ENCODE measurements at places on chromosomes 5 and 9.

GRCh38 chr9:108603141-108603540, 252.6 kb downstream of the ACTL7B start:
- DNase-seq: no peak

DNA sequence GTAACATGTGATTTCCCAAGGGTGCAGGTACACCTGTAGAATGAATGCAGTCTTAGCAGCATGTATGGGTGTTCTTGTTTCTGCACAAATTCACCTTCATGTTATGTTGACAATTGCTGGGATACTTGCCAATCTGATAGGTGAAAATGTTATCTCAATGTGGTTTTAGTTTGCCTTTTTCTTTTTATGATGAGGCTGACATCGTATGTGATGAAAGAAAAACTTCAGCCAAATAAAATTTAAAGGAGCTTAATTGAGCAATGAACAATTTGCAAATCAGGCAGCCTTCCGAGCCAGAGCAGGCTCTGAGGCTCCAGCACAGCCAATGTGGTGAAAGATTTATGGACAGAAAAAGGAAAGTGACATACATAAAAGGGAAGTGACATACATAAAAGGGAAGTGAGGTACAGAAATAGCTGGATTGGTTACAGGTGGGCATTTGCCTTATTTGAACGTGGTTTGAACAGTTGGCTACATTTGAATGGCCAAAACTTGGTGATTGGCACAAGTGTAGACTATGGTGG, 10.5 kb downstream of the TAL2 start:
- no peak for DNase-seq

GRCh38 chr5:86404256-86404655, 213.5 kb upstream of the COX7C start:
- no peak for DNase-seq

DNA sequence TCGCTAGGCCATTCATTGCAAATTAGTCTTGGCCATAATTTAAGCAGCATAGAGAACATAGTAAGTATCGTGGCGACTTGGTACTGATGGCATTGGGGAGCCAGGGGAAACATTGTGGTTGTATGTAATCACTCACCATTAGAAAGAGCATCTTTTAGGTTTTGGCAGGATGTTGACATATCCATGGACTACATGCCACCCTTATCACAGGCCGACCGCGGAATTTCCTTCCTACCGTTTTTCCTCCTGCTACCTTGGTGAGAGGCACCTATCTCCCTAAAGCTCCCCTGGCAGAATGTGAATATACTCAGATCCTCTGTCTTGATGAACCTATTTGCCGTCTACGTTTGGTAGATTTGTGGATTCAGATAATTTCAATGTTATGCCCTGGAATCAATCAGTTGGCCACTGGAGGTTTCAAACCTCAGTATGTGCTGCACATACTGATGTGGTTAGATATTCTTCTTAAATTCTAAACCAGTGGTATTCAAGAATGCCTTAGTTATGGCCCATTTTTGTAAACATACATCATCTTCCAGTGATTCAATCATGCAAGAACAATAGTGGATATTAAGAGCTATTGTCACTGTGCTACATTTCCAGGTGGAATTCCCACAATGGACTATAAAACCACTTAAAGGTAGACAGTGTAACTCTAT, 271.0 kb upstream of the HAPLN1 start:
- no peak for DNase-seq

DNA sequence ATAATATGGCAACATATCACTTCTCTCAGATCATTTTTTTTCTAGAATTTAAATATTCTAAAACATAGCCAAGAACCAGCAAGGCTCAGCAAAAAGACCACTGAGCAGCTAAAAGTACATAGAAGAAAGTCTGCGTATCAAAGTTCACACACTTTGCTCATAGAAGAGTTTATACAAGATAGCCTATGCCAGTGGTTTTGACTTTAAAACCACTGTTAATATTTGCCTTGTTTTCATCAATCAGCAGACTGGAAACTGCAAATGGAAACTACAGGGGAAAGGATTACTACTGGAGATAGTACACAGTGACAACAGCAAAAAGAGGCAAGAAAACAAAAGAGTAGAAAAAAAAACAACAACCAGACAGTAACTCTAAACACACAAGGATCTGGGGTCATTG, 483.3 kb downstream of the ZSWIM6 start:
- no peak for DNase-seq

DNA sequence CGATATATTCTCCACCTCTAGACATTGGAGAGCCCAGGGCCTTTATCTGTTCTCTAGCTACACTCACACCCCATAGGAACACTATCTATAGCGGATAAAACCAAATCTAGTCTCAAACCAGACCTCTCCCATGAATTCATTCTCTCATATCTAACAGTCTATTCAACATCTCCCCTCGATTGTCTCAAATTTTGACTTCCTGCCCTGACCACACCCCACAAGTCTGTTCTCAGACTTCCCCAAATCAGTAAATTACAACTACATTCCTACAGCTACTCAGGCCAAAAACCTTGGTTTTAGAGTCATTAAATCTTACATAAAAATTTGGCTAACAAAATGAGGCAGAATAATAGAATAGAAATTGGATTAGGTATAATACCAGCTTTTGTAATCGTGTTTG, 12.5 kb upstream of the SLC1A3 start:
- no peak for DNase-seq

- DNase-seq: no peak
These were observed 75.0 kb downstream of the OTULIN start for GRCh38 chr5:14739538-14739937.

DNA sequence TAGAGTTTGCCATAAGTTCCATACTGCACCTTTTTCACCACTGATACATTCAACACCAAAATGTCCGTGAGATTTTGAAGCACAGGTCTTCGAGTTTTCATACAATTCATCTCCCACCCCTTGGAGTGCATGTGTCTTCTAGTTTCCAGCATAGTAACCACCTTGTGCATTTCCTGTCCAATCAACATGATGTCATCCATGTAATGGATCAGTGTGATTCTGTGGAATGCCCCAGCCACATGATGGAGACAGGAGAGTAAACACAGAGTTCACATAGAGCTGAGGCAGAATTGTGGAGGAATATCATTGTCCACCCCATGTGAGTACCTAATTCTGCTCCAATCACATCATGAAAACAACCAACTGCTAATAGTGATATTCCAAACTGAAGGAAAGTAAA, 441.5 kb upstream of the CDH6 start:
- no peak for DNase-seq

- no peak for DNase-seq
These were observed 916 bp downstream of the SHLD3 start for GRCh38 chr5:65625743-65626142.

DNA sequence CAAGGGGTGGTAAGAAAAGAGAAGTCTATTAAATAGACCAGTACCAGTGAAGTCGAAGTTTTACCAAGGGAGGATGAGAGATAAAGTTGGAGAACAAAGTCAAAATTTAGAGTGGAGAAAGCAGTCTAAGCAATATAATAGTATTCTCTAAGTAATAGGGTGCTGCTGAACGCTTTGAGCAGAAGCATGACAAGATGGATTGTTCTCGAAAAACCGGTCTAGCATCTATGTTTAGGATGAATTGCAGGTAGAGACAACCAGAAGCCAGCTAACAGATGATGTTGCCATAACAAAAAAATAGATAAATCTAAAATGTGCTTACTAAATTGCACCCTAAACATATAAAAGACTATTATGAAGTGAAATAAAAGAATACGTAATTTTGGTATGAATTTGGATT, 237.0 kb downstream of the PRELID2 start:
- no peak for DNase-seq

DNA sequence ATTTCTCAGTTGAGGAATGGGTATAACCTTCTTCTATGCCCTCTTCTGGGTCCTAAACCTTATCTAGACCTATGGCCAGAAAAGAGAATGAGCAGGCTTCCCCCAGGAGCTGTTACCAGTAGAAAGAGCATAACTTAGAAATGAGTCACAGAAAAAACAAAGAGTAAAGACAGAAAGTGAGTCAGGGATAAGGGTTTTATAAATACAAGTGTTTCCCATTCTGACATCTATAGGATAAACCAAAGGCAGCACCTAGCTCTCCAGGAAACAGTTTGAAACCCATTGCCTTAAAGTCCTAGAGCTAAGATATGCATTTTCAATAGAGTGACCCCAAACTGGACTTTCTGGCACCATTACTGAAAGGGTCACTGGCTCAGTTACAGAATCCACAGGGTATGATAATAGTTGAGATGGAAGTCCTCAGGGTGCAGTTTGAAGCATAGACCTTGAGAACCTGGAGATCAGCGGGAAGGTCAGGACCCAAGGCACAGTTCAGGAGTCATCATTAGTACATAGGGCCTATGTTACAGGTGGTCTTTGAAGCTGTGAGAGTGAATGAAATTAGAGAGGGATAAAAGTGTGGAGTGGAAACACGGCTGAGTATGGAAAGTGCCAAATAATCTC, 42.7 kb upstream of the LIFR start:
- DNase-seq: no peak

DNA sequence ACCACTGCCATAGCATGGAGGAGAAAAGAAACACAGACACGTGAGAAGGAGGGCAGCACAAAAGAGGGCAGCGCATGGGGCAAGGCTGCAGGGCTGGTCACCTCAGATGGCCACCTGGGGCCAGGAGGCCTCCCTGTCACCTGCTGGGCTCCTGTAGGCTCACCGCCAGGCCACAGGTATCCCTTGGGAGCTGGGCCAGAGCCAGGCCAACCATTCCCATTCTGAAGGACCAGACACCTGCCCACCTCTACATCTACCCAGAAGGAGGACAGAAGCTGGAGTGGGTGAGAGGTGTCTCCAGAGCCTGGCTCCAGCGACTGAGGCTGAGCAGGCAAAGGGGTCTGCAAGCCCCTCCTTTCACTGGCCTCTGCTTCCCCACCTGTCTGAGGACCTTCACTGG, 103.1 kb downstream of the PAX5 start:
- no peak for DNase-seq

GRCh38 chr5:156366521-156366920, 39.6 kb downstream of the SGCD start:
- no peak for DNase-seq

GRCh38 chr5:55927861-55928655, 66.7 kb downstream of the IL6ST start:
- DNase-seq: no peak

DNA sequence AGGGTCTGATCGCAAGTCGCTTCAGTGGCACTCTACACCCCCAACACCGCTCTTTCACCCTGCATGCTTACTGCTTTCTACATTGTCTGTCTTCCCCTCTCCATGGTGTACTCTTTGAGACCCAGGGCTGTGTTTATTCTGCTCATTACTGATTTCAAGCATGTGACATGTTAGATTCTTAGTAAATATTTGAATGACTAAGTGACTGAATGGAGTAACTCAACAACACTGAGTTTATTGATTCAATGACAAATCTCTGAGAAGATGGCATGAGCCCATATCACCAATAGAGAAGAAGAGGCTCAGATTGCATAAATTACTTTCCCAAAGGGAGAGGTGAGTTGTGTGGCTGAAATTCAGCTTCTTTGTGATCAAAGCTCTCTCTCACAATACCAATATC, 89.7 kb upstream of the OSMR start:
- DNase-seq: no peak

- DNase-seq: no peak
These were observed 153.7 kb downstream of the MEF2C start for GRCh38 chr5:88729084-88729828.

DNA sequence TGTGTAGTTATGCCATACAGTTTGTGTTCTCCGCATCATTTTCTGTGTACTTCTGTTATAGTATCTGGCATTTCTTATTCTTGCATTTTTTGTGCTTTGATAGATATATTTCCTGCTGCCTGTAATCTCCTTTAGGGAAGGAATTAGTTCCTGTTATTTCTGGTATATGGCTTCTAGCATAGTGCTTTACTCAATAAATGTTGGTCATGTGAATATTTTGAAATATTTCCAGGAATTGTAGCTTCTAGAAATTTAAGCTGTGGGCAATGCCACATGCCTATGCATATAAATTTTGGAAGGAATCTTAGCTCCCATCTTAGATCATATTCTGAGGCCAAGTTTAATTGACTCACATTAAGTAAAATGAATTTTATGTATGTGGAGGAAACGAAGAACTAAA, 11.5 kb upstream of the PRRC1 start:
- DNase-seq: no peak
